NCI-H2171 (cell line): ENCODE measurements at places on chromosomes 3 and 15.

GRCh38 chr3:110236976-110237610 lies 834.5 kb upstream of the NECTIN3 start:
- DNase-seq, result no peak

DNA sequence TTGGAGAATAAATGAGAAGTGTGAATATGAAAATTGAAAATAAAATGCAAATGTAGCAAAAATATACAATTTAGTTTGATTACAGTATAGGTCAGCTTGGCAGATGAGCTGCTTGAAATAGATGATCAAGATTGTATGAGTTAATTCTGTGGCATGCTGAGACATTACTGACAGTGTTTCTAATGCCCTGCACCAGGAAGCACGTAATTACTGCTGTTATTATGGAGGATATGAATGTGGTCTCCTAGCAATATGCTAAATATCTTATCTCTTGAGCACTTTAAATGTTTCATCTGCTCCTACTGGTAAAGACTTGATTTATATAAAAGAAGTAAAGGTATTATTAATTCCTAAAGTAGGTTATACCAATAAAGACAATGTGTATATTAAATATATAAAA lies 1015.5 kb downstream of the PLOD2 start:
- no peak for DNase-seq

GRCh38 chr15:74783072-74783807 lies 1.4 kb downstream of the CSK start:
- DNase-seq, result no peak

- no peak for DNase-seq
Observed at GRCh38 chr3:66751842-66752241, 246.3 kb upstream of the KBTBD8 start.

DNA sequence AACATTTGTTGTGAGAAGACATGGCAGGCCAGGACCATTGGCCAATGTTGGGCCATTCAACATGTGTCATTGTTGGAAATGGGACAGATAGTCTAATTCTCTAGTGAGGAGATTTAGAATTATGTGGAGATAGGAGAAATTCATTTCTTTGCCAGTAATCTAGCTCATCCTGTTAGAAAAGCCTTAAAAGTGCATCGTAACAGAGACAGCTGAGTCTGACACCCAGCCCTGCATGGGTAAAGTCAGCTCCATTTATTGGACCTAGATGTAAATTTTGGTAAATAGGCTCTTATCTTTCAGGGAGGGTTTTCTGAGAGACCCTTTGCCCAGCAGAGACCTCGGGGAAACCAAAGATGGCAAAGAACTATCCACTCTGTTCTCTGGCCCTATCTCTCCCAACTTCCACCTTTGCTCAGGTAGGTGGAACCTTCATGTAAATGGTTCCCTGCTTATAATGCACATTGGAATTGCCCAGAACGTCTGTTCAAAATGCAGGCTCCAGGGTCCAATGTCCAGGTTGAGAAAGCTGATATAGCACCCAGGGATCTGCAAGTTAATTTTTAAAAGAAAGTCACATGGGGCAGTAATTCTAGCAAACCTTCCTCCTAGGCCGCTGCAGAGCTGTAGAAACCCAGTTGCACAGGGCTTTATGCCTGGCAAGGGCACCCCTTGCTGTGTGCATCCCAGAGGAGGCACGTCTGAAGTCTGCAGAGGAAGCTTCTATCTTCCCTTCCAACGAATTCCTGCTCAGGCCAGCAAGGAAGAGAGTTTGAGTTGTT lies 365.9 kb upstream of the PROK2 start:
- DNase-seq, result no peak

GRCh38 chr3:112132975-112133448 lies at the start of gene GCSAM:
Gene GCSAM, minus strand, starts transcription at chr3:112133248. Its CDS starts 128 bp downstream, at chr3:112133120.
- peak; percentile 95 for DNase-seq

GRCh38 chr3:188041895-188042294 lies 112.1 kb upstream of the LPP start:
- no peak for DNase-seq

DNA sequence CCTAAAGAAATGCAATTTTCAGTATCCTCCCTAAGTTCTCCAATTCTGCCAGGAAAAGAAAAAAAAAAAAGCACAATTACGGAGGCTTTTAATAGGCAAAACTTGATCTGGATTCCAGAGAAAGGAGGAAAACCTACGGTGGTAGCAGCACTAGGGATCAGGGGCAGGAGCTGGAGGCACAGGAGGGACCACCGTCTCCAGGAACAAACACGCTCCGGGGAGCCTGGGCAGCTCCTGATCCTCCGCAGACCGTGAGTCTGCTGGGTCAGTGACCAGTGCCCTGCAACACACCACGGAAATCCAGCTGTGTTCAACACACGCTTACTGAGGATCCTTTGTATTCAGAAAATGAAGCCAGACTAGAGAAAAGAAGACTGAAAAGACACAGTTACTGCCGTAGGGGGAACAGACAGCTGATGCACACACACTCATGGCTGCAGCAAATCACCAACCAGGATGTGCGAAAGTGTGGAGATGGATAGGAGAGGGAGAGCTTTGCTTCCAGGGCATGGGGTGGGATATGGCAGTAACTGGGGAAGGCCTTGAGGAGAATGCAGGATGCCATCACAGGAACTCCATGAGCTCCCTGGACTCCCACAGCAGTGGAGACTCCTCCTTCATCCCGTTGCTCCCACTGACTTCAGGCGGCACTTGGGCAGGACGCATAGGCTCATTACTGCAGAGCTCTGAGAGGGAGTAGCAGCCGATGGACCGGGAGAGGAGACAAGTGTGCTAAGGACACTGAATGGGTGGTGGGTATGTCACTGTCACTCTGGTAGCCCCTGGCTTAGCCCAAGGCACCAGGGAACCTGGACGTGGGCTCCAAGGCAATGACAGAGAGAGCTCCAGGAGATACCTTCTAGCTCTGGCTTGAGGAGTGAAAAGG lies 167.0 kb downstream of the ATP10A start:
- DNase-seq, result no peak
